ENCODE measurements at places on chromosomes 7 and 10.

DNA sequence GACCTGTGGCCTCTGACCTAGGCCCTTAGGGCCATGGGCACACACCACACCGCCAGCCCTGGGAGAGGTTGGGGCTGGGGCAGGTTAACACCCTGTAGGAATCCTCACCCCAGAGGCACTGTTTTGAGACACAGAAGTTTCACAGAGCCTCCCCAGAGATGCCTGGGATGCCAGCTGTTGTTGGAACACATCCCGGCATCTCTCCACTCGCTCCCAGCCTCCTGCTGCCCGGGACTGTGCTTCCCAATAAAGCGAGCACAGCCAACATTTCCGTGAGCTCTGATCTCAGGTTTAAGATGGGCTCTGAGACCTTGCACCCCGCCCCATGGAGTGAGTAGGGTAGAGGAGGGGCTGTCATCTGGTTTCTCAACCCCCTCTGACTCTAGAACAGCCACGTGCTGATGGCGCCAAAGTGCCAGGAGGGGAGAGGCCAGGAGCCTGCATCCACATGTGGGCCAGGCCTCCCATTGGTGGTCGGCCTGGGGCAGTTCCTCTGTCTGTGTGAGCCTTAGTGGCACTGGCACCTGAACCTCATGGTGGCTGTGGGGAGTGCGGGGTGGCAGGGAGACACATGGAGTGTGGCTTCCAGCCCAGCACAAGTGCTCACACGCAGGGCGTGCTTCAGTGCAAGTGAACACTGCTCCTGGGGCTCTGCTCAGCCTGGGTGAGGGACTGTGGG is 54.7 kb downstream of the RASGEF1A start:
- no peak for DNase-seq
- H3K4me3 ChIP-seq, result no peak overlapping the region
- H3K36me3 ChIP-seq, result no peaks in the 10 kb centered on the region
- H3K27ac ChIP-seq, result no peak overlapping the region

DNA sequence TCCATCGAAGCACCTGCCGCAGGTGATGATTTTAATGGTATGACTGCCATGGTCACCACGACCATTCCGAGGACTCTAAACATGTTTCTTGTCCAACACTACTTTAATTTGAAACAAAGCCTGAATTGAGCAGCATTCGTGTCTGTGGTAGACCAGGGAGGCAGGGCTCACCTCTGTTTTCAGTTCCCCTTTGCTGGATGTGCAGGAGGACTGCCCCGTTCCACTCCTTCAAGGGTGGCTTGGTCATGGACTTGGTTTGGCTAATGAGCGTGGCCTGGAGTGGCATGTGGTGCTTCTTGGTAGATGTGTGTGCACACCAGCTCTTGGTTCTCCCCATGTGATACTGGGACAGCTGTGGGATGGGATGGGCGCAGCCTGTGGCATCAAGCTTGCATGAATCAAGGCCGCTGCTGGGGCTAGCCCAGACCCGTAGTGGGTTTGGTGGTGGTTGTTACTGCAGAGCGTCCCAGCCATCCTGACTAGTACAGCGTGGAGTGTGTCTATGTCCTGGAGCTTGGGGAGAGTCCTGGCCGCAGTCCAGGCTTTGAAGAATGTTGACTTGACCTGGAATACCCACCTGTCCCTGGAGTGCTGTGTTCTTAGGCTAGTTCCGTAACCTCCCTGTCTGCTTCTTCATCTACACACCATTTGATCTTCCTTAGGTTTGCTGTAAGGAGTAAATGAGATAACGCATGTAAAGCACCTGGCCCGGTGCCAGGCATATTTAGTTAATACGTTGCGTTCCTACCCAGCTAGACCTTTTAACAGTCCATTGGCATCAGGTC is 34.8 kb downstream of the MGMT start:
- H3K36me3 ChIP-seq, result no peaks in the 10 kb centered on the region
- no peak for DNase-seq
- H3K4me3 ChIP-seq, result no peak overlapping the region
- H3K27me3 ChIP-seq, result no peaks in the 10 kb centered on the region
- H3K27ac ChIP-seq, result no peak overlapping the region
- H3K4me1 ChIP-seq, result no peaks in the 10 kb centered on the region

DNA sequence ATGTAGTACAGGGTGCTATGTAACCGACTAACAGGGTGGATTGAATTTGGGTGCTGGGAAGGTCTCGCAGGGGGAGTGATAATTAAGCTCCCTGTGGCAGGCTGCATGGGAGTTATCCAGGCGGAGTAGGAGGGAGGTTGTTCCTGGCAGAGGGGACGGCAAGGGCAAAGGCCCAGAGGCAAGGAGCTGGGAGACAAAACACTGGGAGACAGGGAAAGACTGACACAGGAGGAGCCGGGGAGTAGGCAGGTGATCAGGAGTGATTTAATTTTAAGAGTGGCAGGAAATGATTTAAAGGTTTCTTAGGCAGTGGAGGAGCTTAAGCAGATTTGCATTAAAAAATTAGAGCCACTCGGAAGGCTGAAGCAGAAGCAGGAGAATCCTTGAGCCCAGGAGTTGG is 40.7 kb upstream of the LEP start:
- no peak for DNase-seq
- no peak overlapping the region for H3K27ac ChIP-seq
- H3K4me3 ChIP-seq, result no peak overlapping the region
- H3K36me3 ChIP-seq, result no peaks in the 10 kb centered on the region

DNA sequence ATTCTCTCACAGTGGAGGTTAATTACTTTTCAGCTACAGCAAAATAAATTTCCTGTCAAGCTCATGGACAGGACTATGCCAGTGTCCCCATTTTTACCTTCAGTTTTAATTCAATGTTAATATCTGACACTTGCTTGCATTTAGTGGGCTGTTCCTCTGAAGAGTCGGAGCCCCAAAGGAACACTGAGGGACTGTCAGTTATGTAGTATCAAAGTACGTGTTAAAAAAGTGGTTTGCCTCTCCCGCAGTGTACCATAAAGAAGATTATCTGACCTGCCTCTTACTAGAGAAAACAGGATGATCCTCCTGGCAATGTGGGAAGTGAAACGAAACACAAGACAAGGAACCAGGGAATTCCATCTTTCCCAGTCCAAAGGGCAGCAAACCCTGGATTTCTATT is 1010.9 kb upstream of the PHF14 start:
- DNase-seq, result no peak
- no peaks in the 10 kb centered on the region for H3K27me3 ChIP-seq
- no peak overlapping the region for H3K4me3 ChIP-seq
- H3K36me3 ChIP-seq, result no peaks in the 10 kb centered on the region
- H3K4me1 ChIP-seq, result peaks cover 2% of the 10 kb centered on the region

DNA sequence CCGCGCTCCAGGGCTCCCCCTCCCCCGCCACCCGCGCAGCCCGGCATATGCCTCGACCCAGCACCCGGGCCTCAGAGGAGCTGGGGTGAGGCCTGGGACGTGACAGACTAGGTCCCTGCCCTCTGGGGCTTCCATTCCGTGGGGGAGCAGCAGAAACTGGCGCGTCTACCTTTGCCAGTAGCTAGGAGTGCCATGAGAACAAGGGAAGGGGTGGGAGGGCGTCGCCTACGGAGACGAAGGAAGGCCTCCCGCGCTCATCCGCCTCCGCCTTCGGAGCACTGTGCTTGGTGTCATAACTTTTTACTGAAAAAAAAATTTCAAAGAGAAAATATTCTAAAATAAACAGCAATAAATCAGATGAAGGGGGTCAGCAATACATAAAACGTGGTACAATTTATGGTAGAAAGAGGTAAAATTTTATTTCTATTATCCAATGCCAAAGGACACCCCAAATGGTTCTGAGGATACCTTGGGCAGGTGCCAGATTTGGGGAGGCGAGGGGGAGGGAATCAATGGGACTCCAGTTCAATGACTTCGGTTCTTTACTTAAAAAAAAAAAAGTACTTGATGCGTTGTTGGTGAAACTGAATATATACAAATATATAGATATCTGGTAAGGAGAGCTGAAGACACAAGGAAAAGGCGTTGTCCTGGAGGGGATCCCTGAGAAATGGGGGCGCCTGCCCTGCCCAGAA is 35.1 kb upstream of the GRID1 start:
- H3K27ac ChIP-seq, result no peak overlapping the region
- no peak for DNase-seq
- H3K27me3 ChIP-seq, result peaks cover 58% of the 10 kb centered on the region
- H3K4me3 ChIP-seq, result peak overlapping the region; percentile 84
- peaks cover 7% of the 10 kb centered on the region for H3K4me1 ChIP-seq

DNA sequence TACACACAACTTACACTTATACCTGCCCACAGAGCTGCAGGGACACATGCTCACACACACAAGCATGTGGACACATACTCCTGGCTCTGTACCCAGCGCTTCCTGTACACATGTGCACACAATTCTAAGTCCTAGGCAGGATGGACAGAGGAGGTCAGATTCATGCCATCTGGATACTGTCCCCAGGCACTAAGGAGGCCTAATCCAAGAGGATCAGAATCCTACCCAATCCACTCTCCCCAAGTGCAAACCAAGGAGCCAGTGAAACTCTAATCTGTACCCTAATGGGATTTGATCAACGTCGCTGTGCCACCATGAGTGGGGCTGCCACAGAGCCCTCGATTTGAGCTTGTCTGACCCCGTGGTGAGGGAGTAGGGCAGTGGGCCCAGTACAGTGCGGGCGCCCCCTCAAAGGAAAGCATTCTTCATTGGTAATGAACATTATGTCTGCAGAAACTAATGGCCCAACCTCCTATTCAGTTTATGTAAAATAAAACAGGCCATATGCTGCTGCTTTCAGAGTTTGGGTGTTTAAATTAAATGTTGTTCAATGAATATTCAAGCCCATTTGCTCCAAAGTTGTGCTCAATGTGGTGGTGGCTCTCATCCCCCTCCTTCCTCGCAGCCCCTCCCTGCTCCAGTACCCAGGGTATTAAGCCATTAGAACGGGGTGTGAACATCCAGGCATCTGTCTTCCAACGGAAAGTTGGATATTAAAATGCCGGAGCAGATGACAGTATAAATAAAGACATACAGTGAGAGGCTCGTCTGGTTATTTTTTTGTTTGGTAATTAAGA is 26.4 kb downstream of the RPS24 start:
- no peaks in the 10 kb centered on the region for H3K4me1 ChIP-seq
- no peaks in the 10 kb centered on the region for H3K36me3 ChIP-seq
- no peak overlapping the region for H3K27ac ChIP-seq
- H3K4me3 ChIP-seq, result no peak overlapping the region

DNA sequence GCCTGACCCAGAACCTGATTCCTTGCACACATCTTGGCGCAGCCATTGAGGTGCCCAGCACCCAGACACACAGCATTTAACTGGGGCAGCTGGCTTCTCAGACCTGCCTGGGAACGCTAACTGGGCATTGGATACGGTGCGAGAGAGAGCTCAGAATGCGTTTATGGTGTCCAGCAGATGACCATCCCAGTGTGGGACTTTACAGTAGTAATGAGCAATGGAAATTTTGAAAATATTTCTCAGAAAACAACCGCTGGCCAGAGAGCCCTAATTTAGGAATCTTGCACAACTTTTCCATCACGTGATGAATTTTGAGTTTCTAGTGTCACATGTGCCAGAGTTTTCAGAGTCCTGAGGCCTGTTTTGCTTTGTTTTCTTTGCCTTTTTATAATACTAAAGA is 78.2 kb upstream of the SEC61G start:
- no peaks in the 10 kb centered on the region for H3K36me3 ChIP-seq
- no peaks in the 10 kb centered on the region for H3K27me3 ChIP-seq
- no peak overlapping the region for H3K4me3 ChIP-seq
- no peak overlapping the region for H3K27ac ChIP-seq
- no peaks in the 10 kb centered on the region for H3K4me1 ChIP-seq

- H3K4me1 ChIP-seq, result peaks cover 3% of the 10 kb centered on the region
- H3K27ac ChIP-seq, result no peak overlapping the region
- H3K4me3 ChIP-seq, result no peak overlapping the region
- no peak for DNase-seq
- H3K36me3 ChIP-seq, result no peaks in the 10 kb centered on the region
These were observed 952 bp downstream of the SRRM3 start for GRCh38 chr7:76202666-76203030.

DNA sequence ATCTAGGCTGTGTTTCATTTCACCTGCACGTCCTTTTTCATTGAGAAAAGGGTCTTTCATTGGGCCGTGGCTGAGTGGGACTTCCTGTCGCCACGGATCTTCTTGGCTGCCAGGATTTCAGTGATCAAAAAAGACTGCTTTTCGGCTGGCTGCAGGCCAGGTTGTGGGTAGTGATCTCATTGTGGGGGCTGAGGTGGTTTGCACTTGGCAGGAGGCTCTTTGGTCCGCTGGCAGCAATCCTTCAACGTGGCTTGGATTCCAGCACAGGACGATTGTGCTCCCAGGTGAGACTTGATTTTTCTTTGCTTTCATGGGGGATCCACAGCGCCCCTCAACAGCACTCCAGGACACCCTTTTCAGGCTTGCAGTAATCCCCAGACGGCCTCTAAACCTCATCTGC is 29.0 kb upstream of the ZNF273 start:
- no peak overlapping the region for H3K4me3 ChIP-seq
- no peak for DNase-seq
- H3K27ac ChIP-seq, result no peak overlapping the region
- H3K27me3 ChIP-seq, result peaks cover 25% of the 10 kb centered on the region
- no peaks in the 10 kb centered on the region for H3K36me3 ChIP-seq

- no peaks in the 10 kb centered on the region for H3K36me3 ChIP-seq
- no peak overlapping the region for H3K4me3 ChIP-seq
- peaks cover 3% of the 10 kb centered on the region for H3K4me1 ChIP-seq
These were observed 6.6 kb downstream of the RASGEF1A start for GRCh38 chr10:43260117-43260761.

GRCh38 chr10:85655411-85655810 is 711.2 kb downstream of the GRID1 start:
- no peaks in the 10 kb centered on the region for H3K4me1 ChIP-seq
- no peak overlapping the region for H3K4me3 ChIP-seq
- H3K36me3 ChIP-seq, result no peaks in the 10 kb centered on the region
- H3K27me3 ChIP-seq, result no peaks in the 10 kb centered on the region
- H3K27ac ChIP-seq, result no peak overlapping the region
- no peak for DNase-seq

DNA sequence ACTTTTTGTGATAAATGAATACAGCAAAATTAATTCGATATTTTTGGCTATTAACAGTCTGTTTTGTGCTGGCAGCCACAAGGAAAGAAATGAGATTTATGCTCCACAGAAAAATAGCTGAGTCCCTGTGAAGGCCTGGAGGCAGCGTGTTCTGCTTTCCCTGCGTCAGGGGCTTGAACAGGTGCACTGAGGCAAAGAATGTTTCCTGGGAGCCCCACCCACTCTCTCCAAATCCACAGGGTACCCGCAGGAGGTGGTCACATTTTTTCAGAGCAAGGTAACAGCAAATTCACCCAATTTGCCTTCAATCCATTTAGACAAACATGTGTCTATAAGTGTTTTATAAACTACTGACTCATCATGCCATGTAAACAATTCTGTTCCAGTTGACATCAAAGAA is 308.1 kb downstream of the TCERG1L start:
- H3K36me3 ChIP-seq, result no peaks in the 10 kb centered on the region
- peaks cover 3% of the 10 kb centered on the region for H3K4me1 ChIP-seq
- no peak for DNase-seq
- no peaks in the 10 kb centered on the region for H3K27me3 ChIP-seq

- no peaks in the 10 kb centered on the region for H3K4me1 ChIP-seq
- H3K27me3 ChIP-seq, result no peaks in the 10 kb centered on the region
- no peak overlapping the region for H3K27ac ChIP-seq
- no peak overlapping the region for H3K4me3 ChIP-seq
- DNase-seq, result no peak
These were observed 48.5 kb upstream of the LMTK2 start for GRCh38 chr7:98058186-98058585.

- no peaks in the 10 kb centered on the region for H3K36me3 ChIP-seq
- no peak overlapping the region for H3K4me3 ChIP-seq
- H3K27ac ChIP-seq, result no peak overlapping the region
- no peaks in the 10 kb centered on the region for H3K27me3 ChIP-seq
These were observed 128.8 kb downstream of the PTPRN2 start for GRCh38 chr7:158458716-158459282.

All from neuronal stem cell (in vitro differentiated cells).